Hematopoietic multipotent progenitor cell (in vitro differentiated cells): ENCODE measurements at places on chromosomes 11 and 22.

DNA sequence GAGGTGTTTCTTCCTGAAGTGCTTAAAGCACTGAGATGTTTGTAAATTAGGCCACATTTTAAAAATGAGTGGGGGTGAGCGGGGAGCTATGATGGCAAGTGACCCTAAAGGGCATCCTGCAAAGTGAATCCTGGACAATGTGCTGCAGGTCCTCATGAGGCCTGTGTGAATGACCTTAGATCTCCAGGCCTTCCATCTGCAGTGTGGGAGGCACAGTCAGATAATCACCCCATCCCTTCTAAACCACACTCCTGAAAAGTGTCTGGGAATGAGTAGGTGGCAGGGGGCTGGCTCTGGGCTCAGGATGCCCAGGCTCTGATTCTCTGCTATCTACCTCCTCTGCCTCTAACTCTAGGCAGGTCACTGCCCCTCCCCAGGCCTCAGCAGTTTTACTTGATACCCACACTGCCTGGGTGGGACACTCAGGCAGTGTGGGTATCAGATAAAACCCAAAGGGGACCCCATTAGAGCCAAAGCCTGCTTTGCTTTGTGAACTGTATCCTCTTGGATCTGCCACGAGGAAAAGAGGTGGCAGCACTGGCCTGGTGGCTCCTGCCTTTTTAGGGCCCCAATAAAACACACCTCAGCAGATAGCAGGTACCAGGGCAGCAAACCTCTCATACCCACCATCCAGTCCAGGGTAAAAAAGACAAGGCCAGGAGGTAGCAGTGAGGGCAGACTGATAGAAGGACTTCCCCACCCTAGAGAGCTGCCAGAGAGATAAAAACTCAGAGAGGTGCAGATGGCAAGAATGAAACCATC, 10.5 kb downstream of the STARD10 start:
- DNase-seq: no peak

DNA sequence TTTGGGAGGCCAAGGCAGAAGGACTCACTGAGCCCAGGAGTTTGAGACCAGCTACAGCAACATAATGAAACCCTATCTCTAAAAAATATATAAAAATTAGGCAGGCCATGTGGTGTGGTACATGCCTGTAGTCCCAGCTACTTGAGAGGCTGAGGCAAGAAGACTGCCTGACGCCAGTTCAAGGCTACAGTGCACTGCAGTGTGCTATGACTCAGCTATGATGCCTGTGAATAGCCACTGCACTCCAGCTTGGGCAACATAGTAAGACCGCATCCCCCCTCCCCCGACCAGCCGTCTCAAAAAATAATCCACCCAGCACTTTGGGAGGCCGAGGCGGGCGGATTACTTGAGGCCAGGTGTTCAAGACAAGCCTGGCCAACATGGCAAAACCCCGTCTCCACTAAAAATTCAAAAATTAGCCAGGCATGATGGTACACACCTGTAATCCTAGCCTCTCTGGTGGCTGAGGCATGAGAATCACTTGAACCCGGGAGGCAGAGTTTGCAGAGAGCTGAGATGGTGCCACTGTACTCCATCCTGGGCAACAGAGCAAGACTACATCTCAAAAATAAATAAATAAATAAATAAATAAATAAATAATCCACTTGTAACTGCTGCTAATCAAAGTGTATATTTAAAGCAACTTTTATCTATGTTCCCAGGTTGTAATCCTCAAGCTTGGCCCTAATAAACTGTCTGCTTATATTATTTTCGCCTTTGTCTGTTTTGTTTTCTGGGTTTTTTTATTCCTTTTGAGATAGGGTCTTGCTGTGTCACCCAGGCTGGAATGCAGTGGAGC, 7.8 kb downstream of the HPS5 start:
- DNase-seq: no peak

DNA sequence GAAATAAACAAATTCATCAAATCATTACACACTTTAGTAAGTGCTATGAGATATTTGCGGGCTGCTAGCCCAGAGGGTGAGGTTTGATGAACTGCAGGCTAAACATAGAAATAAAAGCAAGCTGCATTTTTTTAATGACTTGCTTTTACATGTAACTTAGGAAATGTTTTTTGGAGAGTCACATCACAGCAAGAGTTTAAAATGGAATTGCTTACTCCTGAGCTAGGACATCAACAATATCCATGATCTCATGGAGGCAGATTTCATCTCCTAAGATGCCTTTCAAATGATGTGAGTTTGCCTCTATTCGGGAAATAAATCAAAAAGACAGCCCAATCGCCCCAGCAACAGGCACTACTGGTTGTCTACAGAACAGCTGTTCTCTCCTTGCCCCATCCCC, 73.4 kb upstream of the CD44 start:
- DNase-seq: no peak

DNA sequence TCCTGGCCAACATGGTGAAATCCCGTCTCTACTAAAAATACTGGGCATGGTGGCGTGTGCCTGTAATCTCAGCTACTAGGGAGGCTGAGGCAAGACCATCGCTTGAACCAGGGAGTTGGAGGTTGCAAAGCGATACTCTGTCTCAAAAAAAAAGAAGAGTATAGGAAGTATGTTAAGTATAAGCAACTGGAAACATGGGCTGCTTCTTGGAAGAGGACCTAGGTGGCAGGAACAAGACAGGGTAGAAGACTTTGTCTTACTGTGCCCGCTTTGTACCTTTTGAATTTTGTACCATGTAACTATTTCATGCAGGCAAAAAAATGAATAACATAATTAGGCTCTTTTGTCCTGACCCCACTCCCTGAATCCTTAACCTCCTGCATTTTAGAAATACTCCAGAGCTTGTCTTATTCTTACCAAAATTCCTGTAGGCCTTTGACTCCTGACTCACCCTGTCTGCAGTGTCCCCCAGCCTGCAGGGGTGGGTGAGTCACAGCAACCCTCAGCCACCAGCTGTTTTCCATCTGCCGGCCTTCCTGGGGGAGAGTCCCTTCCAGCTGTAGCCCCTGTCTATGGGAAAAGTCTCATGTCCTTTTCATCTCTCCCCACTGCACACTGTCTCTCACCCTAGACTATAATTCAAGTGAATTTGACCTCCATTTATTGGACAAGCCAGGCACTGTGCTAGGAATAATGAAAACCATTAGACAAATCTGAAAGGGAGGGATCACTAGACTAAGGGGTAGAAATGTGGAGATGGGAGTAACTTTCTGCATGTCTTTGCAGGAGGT, 41.8 kb downstream of the TXN2 start:
- no peak for DNase-seq

GRCh38 chr11:56932572-56933220, 56.0 kb upstream of the OR5AK2 start:
- no peak for DNase-seq

DNA sequence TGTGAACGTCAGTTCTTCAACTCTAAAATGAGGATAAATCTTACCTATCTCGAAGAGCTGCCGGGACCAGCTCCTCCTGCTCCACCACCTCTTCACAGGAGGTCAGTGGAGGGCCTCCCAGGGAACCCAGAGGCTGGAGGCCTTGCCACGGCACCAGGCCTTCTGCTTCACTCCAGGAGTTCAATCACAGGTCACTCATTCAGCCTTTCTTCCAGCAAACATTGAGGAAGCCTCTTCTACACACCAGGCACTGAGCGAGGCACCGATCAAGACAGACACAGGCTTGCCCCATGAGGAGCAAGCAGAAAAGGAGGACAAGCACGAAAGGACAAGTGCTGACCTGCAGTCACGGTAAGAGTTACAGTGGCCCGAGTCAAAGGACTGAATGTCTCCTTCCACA, 64.8 kb upstream of the WNT11 start:
- DNase-seq: no peak

GRCh38 chr11:131027491-131027890, 111.2 kb upstream of the SNX19 start:
- DNase-seq: no peak

DNA sequence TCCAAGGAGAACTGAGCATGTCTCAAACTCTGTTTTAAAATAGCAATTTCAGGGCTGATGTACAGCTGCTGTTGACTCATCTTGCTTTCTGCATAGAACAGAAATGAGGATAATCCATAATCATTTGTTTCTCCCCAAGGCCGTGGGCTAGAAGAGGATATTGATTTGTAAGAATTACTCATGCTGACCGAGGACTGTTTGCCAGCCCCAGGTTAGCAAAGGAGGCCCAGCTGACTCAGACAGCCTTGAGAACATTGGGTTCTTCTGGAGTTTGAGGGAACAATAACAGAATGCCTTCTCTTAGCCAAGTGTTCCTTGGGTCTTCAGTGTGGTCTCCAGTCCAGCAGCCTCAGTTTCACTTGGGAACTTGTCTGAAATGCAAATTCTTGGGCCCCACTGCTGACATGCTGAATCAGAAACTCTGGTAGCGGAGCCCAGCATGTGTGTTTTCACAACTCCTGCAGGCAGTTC, 92.0 kb downstream of the ZC3H12C start:
- DNase-seq: no peak

- no peak for DNase-seq
These were observed 73.8 kb upstream of the SHISAL1 start for GRCh38 chr22:44386386-44387035.

GRCh38 chr22:44660051-44660830, 41.8 kb upstream of the PRR5 start:
- no peak for DNase-seq

DNA sequence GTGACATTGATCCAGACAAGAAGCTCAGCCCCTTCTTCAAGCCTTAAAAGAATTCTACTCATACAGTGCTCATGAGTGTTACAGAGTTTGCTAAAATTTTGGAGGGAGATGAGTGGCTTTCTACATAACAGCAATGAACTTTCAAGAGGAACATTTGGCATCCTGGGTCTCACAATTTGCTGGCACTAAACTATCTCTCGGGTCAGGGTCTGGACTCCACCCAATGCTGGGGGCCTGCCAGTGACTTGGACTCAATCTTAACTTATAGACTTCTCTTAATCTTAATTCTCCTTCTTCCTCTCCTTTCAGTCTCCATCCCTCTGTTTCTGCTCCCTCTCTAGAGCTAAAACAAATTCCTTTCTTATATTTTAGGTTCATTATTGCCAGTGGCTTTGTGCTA, 317.9 kb downstream of the TMEM135 start:
- no peak for DNase-seq

GRCh38 chr11:35655856-35656255, 6.7 kb upstream of the TRIM44 start:
- no peak for DNase-seq

DNA sequence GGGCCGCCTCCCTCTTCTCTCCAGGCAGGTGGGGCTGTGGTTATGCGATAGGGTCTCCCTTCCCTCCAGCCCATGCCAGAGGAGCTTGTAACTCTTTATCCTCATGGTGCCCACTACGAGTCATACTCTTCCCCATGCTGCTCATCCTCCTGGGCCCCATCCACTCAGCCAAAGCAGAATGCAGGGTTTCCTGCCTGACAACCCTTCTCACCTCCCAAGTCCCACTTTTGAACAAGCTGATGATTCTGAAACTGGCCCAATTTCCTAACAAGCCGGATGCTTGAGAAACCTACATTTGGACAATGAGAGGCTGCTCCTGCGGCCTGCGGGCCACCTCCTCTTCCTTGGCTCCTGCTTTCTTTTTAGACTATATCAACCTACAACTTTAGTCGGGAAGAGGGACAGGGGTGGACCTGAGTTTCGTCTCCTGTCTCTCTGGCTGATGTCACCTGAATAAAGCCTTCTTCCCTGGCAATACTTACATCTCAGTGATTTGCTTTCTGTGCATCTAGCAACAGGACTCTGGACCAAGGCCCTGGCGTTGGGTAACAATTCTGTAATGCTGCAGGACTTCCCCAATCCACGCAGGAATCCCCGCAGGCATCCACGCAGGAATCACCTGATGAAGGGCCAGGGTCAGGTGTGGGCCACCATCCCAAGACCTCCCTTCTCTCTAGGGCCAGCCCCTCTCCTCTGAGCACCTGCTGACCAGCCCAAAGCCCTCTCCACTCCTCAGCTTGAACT, 1.5 kb upstream of the NDUFS8 start:
- DNase-seq: no peak

- no peak for DNase-seq
These were observed 3.5 kb downstream of the PLXNB2 start for GRCh38 chr22:50303848-50304527.

GRCh38 chr11:86702220-86702983, 30.0 kb upstream of the ME3 start:
- DNase-seq: no peak

GRCh38 chr11:95715777-95716241, 73.8 kb downstream of the FAM76B start:
- DNase-seq: peak; percentile 89

DNA sequence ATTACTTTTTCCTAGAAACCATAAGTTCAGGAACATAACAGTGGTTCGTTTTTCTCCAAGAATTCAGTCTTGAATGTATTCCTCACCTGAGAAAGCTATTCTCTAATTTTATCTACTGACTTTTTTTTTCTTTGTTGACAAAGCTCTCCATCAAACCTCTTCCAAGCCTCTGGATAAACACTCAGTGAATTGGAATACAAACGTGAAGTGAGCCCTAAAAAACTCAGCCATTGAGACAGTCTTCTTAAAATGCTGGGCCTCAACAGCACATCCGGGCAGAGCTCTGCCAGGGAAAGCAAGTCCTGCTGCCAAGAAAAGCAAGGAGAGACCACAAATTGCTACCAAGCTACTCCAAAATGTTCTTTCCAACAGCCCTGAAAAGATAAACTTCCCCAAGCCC, 7.7 kb upstream of the SLC1A2 start:
- no peak for DNase-seq

GRCh38 chr11:28666632-28667031, 558.4 kb downstream of the METTL15 start:
- DNase-seq: no peak

- no peak for DNase-seq
These were observed 18.4 kb downstream of the PTDSS2 start for GRCh38 chr11:468493-468892.

DNA sequence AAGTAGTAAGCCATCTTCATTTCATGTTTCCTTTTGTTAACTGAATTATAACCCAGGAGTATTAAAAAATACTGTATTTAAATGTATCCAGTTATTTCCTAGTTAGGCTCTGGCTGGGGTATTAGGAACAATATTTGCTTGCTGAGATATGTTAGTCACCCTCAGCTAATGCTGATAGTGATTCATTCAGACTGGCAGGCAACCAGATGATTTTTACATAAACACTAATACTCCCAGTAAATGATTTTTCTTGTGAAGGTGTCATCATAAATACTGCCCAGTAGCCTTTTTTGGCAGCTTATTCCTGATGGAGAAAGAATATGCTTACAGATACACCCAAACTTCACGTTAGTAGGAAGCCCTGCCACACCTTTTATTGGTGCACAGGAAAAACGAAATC, 8.1 kb downstream of the YWHAH start:
- no peak for DNase-seq

- DNase-seq: no peak
These were observed 16.2 kb downstream of the PIWIL4 start for GRCh38 chr11:94583213-94583865.

- no peak for DNase-seq
These were observed 31.0 kb downstream of the CECR2 start for GRCh38 chr22:17400305-17400704.

- DNase-seq: no peak
These were observed 136.9 kb downstream of the FEZ1 start for GRCh38 chr11:125359130-125359529.

- no peak for DNase-seq
These were observed 6.3 kb downstream of the HTATIP2 start for GRCh38 chr11:20369826-20370225.
